ENCODE measurements at places on chromosomes 5 and 9.

GRCh38 chr9:71145179-71145578 lies 23.8 kb upstream of the TRPM3 start:
- no peak for DNase-seq

GRCh38 chr9:8349376-8349775 lies 549.8 kb upstream of the DMAC1 start:
- DNase-seq = no peak

DNA sequence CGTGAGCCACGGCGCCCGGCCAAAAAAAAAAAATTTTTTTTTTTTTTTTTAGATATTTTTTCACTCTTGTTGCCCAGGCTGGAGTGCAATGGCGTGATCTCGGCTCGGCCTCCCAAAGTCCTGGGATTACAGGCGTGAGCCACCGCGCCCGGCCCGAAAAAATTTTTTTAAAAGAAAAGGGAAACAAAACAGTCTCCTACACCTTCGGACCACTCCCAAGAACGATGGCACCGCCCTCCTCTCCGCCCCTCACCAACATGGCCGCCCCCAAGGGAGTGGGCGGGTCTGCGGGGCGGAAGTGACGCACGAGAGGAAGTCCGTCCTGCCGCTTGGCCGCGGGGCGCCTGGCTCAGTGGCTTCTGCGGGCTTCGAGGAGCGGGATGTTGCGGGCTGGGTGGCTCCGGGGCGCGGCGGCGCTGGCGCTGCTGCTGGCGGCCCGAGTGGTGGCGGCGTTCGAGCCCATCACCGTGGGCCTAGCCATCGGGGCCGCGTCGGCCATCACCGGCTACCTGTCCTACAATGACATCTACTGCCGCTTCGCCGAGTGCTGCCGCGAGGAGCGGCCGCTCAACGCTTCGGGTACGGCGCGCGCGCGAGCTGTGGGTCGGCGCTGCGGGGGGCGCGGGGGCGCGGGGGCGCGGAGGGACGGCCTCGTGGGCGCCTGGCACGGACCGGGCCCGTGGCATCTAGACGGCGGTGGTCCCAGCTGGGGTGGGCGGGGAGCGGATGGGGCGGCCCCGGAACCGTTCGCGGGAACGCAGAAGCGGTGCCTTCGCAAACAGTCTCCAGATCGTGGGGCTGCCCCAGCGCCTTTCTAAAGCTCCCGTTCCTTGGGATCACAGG lies at the start of gene TOR1B:
TSS of gene TOR1B (plus strand) at position 352 of the 843 bp plus-strand sequence. CDS start at position 381, 29 bp downstream.
- peak; percentile 98 for DNase-seq

- DNase-seq = no peak
Measured at GRCh38 chr5:154899151-154899816, 38.7 kb downstream of the GEMIN5 start.

DNA sequence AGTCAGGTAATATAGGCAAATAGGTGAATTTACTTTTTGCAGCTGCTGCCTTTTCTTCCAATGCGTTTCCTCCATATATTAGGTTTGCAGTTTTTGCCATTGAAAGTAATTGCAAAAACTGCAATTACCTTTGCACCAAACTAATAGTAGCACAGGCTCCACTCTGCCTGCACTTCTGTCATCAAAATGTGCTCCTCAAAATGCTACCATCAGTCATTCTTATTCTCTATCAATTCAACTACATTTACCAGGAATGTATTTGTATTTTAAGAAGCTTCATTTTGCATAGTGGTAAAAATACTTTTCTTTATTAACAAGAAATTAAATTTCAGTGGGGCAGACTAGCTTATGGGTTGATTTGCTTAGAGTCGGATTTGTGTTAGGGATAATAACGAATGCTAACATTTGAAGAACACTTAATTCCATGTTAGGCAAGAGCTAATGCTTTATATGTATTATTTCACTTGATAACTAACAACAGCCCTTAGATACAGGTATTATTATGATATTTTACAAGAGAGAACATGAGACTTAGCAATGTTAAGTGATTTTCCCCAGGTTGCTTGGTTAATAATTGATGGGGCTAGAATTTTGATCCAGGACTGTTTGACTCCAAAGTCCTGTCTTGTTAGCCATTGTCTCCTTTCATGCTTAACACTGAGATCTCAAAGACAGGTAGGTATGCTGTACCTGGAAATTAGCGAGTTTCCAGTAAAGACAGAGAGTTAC lies 300.4 kb downstream of the MAN2A1 start:
- no peak for DNase-seq

DNA sequence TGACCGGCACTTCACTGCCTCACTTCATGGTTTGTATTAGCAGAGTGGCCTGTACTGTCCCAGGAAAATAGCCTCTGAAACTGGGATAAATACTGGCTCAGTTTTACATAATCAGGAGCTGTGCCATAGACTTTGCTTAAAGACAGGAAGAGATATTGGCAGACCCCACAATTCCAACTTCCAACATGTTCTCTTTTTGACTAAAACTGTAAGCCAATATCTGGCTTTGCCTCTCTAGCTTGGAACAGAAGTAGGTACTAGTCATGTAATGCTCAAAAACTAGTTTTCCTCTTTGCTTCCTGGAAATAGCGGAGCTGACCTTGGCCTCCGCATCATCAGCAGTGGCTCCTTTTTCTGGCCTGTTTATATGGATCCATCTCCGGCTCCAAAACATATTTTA lies 276.9 kb downstream of the CDH9 start:
- DNase-seq = no peak

- no peak for DNase-seq
Measured at GRCh38 chr5:34899066-34899465, 16.2 kb downstream of the RAD1 start.

DNA sequence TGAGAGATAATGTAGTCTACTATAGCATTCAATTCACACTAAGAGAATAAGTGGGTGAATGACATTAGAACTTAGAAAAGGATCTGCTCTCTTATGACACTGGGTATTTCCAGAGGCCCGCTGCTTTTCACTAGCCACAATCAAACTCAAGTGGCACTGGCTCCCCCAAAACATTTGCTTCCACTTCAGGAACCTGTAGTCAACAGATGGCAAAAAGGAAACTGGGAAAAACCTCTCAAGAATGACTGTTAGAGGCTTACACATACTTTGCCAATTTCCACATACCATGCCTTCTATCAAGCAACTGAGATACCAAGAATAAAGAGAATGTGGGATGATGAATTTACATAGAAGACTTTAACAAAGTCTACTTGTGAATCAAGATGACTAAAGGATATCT lies 11.2 kb downstream of the POC5 start:
- DNase-seq = no peak

DNA sequence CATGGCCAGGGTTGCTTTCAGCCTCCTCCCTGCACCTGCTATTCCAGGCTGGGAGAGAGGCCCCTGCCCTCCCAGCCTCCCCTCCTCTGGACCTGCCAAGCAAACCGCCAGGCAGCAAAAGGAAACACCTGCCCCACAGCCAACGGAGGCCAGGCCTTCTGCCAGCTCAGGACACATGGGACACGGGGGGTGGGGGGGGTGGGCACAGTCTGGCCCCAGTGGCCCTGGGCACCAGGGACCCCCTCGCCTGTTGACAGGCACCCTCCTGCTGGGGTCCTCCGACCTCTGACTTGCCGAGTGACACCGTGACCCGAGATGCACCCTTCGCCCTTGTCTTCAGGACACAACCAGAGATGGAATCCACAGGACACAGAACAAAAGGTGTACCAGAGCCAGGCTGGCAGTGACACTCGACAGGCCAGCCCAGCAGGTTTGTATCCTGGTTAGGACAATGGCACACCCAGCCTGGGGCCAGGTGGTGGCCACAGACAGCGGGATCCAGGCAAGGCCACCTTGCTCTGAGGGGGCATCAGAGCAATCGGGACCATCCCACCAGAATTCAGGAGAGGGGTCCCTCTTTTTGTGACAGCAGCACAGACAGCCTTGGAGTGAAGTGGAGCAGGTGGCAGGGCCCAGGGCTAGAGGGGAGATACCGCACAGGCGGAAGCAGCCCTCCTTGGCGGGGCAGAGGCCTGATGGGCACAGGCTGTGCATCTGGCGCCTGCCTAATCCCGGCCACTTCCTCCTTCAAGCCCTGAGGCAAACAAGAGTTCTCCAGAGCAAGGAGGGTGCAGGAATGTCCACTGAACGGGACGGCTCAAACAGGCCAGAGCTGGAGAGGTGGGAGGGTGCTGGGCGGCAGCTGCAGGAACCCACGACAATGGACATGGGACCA lies 1.3 kb upstream of the TMEM210 start:
- DNase-seq = no peak

DNA sequence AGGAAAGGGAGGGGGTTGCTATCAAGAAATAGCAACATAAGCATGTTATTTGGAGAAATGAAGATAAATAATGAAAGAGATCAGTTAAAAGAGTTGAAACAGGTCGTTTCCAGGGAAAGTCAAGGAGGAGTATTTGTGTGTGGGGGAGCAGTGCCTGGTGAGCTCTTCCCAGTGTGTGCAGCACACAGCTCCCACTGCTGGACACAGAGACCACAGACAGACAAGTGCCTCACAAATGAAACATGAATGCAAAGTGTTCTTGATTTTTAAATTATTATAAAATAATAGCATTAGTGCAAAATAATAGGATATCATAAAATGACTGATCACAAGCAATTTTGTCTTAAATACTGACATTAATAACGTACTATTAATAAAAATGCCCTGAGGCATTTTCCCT lies 40.8 kb downstream of the LIFR start:
- no peak for DNase-seq

GRCh38 chr5:124641154-124641792 lies 105.2 kb downstream of the ZNF608 start:
- no peak for DNase-seq

DNA sequence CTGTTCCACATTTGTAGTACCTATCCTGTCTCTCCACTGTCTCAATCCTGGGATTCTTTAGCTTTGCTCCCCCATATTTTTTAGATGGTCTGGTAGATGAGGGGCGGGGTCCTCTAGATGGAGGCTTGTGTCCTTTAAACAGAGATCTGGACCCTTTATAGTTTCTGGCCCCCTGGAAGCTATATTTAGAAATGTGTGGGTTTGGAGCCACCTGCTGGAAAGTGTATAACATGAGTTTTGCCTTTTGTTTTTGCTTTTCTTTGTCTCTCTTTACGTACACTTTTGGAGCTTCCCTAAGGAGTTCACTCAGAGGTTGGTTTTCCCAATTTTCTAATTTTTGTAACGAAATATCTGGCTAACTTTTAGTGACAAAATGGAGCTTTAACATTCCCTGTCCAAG lies 110.7 kb downstream of the CFAP95 start:
- no peak for DNase-seq

GRCh38 chr5:113000466-113000865 lies 23.9 kb downstream of the DCP2 start:
- DNase-seq = no peak

- DNase-seq = no peak
Measured at GRCh38 chr9:123238365-123238764, 30.0 kb downstream of the STRBP start.

DNA sequence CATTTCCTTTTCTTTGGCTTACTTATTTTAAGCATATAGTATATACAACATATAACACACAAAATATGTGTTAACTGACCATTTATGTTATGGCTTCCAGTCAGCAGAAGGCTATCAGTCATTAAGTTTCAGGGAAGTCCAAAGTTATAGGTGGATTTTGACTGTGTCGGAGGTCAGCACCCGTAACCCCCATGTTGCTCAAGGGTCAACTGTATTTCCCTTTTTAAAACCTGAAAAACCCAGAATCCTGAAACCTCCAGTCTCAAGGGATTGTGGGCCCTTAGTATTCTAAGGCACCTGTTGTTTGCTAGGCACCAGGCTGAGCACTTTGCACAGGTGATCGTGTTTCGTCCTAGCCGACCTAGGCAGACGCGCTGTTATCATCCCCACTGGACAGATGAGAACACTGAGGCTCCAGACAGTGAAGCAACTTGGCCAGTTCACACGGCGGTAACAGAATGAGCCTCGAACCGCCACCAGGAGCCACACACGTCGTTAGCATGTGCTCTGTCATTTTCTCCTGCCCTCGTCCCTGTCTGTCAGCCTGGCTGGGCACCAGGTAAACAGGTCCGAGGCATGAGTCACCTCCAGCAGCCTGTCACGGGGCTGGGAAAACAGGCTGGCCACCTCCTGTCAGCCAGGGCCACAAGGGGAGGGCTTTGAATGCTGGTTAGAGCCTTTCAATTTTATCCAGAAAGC lies 39.9 kb downstream of the DUSP1 start:
- no peak for DNase-seq

GRCh38 chr5:114265432-114266060 lies 96.3 kb upstream of the KCNN2 start:
- no peak for DNase-seq

DNA sequence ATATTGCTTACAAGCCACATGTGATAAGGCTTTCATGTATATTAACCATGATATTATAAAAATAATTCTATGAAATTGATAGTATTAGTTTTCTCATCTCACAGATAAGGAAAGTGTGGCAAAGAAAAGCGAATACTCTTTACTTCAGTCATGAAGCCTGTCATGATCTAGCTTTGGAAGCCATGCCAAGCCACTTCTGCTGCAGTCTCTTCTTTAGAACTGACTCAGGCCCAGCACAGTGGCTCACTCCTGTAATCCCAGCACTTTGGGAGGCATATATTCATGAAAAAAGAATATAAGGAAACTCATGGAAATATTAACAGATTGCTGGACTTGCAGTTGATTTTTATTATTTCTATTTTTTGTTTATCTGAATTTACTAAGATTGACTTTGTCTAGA lies 42.9 kb upstream of the PJA2 start:
- DNase-seq = no peak

- DNase-seq = no peak
Measured at GRCh38 chr5:37737326-37738056, 102.3 kb downstream of the GDNF start.

DNA sequence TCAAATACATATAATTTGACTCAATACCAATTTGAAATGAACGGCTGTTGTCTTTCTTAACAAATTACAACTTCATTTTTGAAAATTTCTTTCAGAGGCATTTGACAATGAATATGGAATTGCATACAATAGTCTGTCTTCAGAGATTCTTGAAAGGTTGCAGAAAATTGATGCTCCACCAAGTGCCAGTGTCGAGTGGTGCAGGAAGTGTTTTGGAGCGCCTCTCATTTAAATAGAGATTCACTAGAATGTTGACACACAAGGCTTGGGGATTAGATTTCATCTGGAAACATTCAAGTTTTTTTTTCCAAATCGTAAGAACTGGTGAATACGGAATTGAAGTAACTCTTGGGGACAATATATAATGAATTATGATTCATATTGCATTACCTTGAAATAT lies 8.1 kb downstream of the RPS6 start:
- peak; percentile 59 for DNase-seq

DNA sequence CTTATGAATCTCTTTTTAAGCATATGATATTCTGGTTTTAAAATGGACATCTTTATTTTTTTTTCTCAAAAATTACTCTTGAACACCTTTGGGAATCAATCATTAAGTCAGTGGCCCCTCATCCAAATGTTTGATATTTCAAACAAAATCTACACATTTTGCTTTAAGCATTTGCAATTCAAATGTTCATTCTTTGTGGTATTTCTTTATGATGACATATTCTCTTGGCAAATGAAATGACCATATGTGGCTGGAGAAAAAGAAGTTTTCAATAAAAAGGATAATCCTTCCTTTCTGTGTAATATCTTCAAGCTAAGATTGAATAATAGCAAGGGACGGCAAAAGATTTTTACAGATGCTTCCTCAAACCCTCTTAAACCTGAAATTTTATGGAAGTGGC lies 420.8 kb downstream of the MTRR start:
- no peak for DNase-seq
